ENCODE measurements at places on chromosomes 11 and 22. TPM values are rescaled to one million over a fixed set of nuclear protein-coding genes. Genes with fewer than 3 reads are reported as not detected.

DNA sequence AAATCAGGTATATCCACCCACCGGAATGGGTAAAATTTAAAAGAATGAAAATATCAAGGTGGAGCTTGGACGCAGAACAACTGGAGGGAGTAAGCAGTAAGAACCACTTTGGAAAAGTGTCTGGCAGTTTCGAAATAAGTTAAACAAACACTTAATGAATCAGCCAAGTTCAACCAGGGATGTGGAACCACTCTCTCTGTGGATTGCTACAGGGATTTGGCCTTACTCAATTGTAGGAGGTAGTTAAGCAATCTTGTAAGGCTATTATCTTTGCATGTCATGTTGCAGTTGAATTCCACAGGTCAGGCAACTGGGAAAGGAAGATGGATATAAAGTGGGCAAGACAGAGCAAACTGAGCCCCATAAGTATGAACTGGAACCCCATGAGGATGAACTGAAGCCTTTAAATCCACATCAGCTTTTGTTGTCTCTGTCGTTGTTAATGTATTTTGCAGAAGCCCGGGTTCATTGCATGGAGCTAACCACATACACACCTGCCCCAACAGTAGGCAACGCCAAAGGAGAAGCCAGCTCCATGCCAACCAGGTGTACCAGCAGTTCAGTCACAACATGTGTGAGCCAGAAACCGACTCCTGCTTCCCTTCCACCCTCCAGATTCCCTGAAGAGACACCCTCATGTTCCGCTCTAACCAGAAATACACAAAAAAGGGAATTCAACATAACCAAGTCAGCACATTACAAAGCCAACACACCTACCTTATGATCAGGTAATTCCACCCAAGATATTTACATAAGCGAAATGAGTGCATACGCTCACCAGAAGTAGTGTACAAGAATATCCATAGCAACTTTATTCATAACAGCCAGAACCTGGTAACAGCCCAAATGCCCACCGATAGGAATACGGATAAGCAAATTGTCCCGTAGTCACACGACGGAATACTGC, 8.0 kb upstream of the SLC43A3 start:
- no peak for DNase-seq

- DNase-seq = no peak
Measured at GRCh38 chr22:42844756-42845155, 12.3 kb downstream of the ARFGAP3 start.

DNA sequence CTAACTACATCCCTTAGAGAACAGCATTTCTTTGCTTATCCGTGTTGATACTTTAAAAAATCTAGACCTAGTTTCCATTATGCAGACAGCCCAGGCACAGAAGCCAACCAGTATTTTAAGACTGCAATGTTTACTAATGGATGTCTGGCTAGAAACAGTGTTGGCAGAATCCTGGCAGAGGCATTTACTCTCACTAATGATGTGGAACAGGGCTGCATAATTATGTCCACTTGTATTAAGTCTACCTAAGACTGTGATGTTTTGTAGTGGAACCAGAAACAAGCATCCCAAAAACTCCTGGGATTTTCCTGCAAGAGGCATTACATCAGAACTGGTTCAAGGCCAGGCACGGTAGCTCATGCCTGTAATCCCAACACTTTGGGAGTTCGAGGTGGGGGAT, 50.2 kb upstream of the PICALM start:
- DNase-seq = no peak

Gene CARD10
- 9.2 TPM for total RNA-seq

GRCh38 chr11:22634897-22635629, 9.4 kb upstream of the FANCF start:
- no peak for DNase-seq

Gene CARD18
- total RNA-seq = not detected

DNA sequence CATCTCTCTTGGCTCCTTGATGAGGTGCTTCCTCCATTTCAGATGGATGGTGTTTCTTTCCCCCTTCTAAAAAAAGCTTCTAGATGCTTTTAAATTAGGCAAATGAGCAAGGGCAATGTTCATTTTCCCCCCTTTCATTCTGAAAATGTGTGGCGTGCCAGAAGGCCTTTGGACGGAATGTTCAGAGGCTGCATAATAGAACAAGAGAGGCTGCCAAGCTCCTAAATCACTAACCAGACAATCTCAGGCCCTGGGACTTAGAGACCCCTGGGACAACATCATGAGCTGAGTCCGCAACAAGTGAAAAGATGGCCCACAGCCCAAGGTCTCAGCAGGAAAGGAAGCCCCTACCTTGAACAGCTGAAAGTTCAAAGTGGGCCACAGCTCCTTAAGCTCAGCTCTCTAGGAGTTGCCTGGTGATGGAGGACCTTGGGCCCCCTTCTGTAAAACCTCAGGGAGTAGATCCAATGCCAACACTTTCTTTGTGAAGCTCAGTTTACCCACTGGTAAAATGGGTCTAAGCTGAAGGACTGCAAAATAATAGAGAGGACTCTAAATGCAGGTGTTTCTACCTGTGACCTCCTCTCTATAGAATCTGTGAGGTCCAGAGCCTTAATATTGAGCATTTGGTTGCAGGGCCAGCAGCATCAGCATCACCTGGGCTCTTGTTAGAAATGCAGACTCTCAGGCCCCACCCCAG, 144.0 kb downstream of the FBXO7 start:
- peak; percentile 45 for DNase-seq

DNA sequence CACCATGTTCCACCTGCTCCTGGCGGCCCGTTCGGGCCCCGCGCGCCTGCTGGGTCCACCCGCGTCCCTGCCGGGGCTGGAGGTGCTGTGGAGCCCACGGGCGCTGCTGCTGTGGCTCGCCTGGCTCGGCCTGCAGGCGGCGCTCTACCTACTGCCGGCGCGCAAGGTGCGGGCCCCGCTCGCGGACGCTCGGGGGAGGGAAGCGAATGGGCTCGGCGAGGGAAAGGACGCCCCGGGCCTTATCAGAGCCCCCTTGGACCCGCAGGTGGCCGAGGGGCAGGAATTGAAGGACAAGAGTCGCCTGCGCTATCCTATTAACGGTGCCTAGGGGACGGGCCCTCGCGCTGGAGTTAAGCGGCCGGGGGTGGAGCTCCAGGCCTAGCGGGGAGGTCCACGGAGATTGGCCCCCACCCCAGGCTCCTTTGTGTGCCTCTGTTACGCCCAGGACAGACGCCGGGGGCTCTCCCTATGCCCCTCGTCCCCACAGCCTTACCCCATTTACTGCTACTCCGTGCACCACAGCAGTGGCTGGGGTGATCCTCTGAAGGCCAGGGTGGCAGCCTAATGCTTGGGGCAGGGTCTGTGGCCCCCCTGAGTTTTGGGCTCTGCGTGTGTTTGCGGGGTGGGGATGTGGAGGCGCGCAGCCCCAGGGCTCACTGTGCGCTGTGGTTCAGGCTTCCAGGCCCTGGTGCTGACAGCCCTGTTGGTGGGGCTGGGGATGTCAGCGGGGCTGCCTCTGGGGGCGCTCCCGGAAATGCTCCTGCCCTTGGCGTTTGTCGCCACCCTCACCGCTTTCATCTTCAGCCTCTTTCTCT, 1.1 kb downstream of the TM7SF2 start:
- DNase-seq = no peak

- DNase-seq = no peak
Measured at GRCh38 chr11:126137136-126137535, 74.3 kb downstream of the RPUSD4 start.

GRCh38 chr11:15113381-15113780, 1.3 kb upstream of the INSC start:
- no peak for DNase-seq

DNA sequence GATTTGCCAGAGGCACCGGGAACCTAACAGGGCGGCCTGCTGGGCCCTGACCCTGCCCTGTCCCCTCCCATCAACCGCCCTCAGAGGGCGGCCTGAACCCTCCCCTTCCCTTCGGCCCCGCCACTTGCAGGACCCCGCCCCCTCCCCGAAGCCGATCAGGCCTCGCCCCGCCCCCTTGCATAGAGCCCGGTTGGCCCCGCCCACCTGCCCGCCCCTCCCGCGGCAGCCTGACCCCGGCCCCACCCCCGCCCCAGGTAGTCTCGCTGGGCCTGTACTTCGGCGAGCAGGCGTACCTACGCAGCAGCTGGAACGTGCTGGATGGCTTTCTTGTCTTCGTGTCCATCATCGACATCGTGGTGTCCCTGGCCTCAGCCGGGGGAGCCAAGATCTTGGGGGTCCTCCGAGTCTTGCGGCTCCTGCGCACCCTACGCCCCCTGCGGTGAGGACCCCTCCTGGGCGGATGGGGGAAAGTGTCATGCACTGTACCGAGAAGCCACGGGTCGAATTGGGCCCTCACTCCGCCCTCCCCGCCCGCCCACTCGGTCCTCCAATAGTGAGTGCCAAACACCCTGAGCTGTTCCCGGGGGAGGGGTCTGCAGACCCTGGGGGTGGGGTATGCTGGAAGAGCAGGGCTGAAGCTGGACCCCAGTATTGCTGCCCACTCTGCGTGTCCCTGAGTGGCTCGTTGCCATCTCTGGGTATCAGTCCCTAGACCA, 94.1 kb downstream of the CACNA1I start:
- no peak for DNase-seq

- no peak for DNase-seq
Measured at GRCh38 chr22:29145321-29146072, 60.2 kb upstream of the EMID1 start.
